ENCODE measurements at places on chromosomes 7 and 10. TPM values are rescaled to one million over a fixed set of nuclear protein-coding genes. Genes with fewer than 3 reads are reported as not detected.

- no peak for DNase-seq
Observed at GRCh38 chr10:57303566-57303965, 942.5 kb upstream of the ZWINT start.

DNA sequence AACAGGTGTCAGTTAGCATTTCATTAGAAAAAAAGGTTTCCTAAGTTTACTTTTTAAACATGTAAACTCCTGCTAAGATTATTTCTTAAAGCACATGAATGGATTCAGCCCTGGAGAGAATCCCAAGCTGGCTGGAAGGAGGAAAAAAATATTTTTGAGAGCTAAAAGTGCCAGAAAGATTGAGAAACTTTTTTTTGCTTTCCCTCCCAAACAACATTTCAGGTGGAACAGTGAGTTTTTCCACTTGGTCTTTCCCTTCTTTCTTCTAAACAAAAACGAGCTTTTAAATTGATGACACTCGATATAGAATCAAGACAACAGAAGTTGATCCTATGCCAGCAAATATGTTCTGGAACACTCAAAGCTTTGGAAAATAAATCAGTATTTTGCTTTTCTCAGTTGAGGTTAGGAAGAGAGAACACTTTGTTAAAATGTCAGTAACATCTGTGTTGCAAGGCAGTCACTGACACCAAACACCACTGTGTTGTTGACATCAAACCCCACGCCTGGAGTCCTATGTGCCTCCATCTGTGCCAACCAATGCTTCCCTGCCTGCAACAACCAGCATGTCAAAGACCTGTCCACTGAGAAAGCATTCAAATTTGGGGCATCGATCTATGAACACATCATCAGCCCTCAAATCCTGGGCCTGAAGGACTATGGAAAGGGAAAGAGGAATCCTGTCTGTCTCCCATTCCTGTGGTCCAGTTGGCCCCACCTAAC lies 22.9 kb upstream of the INSIG1 start:
- DNase-seq, result no peak

EBLN1 gene
- total RNA-seq, result not detected

IMMP2L gene
- total RNA-seq, result 14.8 TPM

SEMA3D gene
- 0.84 TPM for total RNA-seq

DNA sequence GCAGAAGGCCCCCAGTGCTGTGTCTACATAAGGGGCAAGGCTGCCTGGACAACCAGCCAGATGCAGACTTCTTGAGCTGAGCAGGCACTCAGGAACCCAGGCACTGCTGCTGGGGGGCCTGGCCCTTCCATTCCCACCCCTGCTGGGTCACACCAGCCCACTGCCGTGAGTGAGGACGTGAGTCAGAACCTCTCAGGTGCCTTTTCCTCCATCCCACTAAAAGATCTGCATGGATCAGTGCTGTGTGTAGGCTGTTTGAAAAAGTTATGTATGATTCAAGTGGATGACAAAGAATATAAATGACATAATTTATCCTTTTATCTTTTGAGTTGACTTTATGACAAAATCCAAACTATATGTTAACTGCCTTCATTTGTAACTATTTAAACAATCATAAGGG lies 499.3 kb downstream of the INHBA start:
- DNase-seq, result no peak

DNA sequence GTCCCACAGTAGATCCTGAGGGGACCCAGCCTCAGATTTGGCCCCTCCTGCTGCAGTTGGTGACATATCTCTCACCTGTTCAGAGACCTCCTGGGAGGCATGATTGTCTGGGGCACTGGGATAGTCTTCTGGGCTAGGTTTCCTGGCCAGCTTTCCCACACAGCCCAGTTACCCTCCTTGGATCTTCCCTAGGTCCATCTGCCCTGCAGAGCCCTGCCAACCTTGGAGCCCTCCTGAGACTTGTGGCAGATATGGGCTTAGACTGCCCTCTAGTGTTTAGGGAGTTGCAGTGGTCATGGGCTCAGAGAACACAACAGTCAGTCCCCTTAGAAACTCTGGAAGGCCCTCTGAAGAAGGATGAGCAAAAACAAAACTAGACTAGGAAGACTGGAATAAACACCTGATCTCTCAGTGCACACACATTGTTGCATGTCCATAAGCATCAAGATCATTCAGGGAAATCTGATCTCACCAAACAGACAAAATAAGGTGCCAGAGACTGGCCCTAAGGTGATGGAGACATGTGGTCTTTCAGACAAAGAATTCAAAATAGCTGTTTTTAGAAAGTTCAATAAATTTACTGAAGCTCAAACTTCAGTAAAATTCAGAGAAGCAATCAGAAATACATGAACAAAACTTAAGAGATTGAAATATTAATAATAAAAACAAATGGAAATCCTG lies 324.6 kb downstream of the ATRNL1 start:
- DNase-seq, result peak; percentile 64

SDK1 gene
- 6.2 TPM for total RNA-seq

DNA sequence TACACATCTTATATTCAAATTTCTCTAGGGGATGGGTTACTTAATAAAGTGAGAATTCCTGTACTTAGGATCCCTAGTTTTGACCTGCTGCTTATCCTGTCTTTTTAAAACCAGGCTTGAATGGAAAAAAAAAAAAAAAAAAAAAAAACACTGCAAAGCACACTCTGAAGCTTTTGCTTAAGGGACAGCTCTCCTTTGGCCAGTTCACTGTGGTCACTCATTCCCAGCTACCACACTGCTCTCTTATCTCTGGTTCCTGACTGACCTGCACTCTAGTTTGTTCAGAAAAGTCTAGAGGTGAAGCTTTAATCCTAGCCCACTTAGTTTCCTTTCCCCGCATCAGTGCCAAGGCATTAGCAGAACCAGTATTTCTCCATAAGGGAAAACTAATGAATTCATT lies 82.4 kb downstream of the CADPS2 start:
- no peak for DNase-seq

IFIT1B gene
- not detected for total RNA-seq

- DNase-seq, result no peak
Observed at GRCh38 chr10:71021402-71021801, 133.0 kb upstream of the PCBD1 start.

DNA sequence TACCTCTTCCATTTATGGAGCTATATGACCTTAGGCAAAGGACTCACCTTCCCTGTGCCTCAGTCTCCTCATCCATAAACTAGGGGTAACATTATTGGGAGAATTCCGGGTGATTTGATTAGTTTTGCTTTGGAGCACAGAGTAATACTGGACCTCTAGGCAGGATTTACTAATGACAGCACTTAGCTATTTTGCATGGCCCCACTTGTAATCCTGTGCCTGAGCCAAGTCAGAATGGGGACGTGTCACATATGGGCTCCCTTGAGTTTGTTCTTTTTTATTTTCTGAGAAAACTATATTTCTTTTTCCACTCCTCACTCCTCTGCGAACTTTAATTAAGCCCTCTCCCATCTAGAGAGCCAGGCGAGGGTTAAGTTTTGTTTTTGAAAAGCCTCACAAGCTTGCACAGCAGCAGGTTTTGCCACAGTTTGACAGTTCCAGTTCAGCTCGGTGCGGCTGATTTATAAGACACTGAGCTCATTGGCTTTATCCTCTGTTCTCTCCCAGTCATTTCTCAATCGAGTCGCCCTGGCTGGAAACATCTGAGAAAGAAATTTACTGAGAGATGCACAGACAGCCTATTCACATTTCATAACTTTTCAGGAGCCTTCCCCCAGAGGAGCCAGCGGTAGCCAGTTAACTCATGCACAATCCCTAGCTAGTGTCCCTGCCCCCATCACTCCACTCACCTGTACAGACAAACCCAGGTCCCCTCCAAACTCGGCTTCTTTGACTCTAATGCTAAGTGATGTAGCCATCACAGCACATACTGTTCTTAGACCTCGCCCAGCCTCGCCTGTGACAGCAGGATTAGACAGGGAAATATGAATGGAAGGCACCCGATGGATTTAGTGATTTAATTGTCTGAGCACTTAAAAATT lies 441.9 kb upstream of the NPVF start:
- no peak for DNase-seq

- DNase-seq, result no peak
Observed at GRCh38 chr7:142919656-142920055, 13.9 kb downstream of the TRPV5 start.

DNA sequence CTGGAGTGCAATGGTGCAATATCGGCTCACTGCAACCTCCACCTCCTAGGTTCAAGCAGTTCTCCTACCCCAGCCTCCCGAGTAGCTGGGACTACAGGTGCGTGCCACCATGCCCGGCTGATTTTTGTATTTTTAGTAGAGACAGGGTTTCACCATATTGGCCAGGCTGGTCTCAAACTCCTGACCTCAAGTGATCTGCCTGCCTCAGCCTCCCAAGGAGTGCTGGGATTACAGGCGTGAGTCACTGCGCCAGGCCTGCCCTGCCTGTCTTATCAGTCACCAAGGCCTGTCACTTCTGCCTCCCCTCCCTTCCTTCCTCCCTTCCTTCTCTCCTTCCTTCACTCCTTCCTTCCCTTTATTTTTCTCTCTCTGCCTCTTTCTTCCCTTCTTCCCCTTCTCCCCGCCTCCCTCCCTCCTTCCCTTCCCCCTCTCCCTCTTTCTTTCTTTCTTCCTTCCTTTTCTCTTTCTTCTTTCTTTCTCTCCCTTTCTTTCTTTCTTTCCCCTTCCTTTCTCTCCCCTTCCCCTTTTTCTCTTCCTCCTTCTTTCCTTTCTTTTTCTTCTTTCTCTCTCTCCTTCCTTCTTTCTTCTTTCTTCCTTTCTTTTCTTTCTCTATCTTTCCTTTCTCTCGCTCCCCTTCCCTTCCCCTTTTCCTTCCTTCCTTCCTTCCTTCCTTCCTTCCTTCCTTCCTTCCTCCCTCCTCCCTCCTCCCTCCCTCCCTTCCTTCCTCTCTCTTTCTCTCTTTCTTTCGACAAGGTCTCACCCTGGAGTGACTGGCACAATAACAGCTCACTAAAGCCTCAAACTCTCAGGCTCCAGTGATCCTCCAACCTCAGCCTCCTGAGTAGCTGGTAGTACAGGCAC lies 3.1 kb upstream of the ST7 start:
- DNase-seq, result no peak

HGF gene
- total RNA-seq, result not detected

- peak; percentile 49 for DNase-seq
Observed at GRCh38 chr10:113131613-113132261, 181.7 kb downstream of the TCF7L2 start.

TUBAL3 gene
- 0.39 TPM for total RNA-seq

ASZ1 gene
- total RNA-seq, result not detected

CALHM1 gene
- not detected for total RNA-seq

PRSS1 gene
- 18.1 TPM for total RNA-seq

DDIT4 gene
- total RNA-seq, result 152 TPM
